Activated T-cell treated with anti-CD3 and anti-CD28 coated beads for 1 hour (primary cell): ENCODE measurements at places on chromosomes 12 and 14.

GRCh38 chr14:24051176-24051788, 527 bp upstream of the CARMIL3 start:
- no peak for DNase-seq

GRCh38 chr14:26187996-26188620, 409.7 kb downstream of the NOVA1 start:
- DNase-seq: no peak

- DNase-seq: no peak
Observed at GRCh38 chr14:50353126-50353525, 41.0 kb downstream of the DMAC2L start.

- DNase-seq: no peak
Observed at GRCh38 chr12:4587108-4587507, 25.1 kb downstream of the DYRK4 start.

DNA sequence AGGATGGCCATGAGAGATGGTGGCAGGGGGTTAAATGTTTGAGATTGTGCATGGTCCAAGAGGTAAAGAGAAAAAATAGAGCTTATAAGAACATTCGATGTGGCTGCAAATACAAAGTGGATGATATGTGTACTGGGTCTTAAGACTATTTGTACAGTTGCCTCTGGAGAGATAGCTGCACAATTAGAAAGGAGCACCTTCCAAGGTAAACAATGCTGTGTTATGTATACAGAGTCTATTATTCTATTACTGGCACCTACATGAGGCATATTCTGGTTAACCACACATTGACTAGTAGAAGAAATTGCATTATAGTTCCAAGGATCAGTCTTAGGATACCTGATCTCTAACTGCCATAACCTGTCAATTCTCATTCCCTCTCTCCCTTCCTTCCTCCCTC, 238.0 kb upstream of the FOXN3 start:
- DNase-seq: no peak

GRCh38 chr12:49808686-49809380, 19.4 kb downstream of the NCKAP5L start:
- no peak for DNase-seq

- DNase-seq: peak; percentile 28
Observed at GRCh38 chr12:124347805-124348658, 53.1 kb downstream of the RFLNA start.

DNA sequence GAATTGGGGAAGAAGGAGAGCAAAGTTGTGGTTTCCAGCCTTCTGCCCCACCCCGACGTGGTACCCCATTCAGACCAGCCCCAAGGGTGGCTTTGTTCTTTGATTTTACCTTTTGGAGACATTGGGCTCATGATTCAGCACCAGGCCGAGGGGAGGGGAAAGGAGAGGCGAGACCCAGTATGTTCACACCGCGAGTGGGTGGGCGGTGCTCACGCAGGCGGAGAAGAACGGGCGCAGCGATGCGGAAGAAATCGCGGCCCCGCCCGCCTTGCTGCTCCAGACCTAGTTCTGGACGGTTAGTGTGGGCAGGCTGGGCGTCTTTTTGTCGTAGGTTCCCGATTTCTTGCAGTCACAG, 963 bp downstream of the ATL1 start:
- peak; percentile 19 for DNase-seq

DNA sequence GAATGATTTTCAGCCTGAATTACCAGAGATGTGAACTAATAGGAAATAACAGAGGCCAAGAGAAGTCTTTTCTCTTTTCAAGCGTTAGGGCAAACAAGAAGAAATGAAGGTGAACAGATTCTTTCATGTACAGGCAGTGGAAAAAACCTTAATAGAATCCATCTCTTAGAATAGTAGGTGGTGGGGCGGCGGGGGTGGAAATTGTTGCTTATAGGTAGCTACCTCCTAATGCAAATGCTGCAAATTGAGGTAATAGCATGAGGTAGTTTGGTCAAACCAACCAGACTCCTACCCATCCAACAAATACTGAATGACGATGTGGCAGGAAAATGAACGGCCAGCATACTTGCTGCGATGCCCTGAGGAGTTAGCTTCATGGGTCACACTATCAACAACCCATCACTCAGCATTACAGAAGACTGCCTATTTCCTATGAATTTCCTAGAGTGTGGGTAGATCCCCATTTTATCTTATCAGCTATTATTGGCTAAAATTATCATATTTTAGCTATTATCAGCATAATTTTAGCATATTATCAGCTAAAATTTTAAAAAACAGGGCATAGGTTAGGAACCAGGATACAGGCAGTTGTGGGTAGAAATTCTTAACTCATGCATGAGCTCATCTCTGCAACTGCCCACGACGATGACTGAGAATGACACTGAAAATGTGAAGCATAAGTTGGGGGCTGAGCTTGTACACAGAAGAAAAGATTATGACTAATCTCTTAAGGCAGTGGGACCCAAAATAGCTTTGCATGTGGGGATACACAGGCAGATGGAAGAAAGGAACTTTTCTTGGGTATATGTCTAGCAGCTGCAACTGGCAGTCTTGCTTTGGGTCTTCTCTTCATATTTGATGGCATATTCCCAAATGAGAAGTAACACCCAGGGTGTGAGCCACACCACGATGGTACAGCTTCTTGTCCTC, 68.7 kb downstream of the NIN start:
- DNase-seq: no peak

DNA sequence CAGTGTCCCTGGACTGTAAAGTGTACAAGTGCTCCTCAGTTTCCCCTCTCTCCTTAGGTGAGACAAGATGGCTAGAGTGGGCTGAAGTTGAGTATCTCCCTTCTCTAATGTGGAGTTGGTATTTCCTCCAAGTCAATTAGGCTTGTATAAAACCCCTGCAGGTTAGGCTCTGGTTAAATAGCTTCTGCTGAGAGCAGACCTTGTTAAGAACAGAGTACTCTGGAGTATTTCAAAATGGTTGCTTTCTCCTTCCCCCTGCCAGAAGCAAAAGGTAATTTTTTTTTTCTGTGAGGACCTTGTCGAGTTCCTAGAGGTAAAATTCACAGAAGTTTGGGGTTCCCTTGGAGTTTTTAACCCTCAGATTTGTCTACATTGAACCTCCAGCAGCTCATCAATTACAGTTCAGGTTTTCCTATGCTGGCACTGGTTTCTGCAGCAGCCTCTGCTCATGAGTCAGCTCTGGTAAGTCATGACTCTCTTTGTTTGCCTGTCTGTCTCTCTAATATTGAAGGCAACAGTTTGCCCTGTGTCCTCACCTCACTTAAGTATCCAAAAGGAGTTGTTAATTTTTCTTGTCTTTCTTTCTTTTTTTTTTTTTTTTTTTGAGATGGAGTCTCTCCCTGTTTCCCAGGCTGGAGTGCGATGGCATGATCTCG, 27.8 kb upstream of the GLIPR1 start:
- DNase-seq: no peak

DNA sequence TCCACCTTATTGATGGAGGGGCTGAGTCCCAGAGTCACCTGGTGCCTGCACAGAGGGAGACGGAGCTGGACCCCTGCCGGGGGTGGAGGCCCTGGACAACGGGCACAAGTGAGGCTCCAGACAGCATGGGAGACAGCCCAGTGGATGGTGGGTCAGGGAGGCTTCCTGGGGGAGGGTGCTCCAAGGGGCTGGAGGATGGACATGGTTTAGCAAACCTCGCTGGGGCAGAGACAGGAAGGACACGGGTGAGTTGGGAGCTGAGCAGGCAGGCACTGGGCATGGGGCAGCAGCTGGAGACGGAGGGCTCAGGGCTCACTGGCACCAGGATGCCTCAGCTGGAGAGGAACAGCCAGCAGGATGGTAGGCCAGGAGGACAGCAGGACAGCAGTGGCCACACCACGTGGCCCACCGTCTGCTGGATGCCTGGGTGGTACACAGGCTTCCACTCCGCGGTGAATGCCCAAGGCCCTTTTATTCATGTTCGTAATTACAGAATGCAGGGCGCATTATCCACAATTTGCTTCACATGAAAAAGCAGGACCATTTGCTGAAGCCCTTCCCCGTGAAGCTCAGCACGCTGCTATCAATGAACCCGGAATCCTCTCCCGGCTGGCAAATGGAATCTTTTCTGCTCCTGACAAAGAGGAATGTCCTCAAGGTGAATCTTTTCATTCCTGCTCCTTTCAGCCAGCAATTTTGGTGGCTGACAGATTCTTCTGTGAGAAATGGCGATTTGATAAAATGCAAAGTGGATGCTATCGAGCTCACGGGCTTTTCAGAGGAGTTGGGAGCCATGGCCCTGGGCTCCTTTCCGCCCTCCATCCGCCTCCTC, 138.1 kb upstream of the C14orf180 start:
- DNase-seq: no peak

DNA sequence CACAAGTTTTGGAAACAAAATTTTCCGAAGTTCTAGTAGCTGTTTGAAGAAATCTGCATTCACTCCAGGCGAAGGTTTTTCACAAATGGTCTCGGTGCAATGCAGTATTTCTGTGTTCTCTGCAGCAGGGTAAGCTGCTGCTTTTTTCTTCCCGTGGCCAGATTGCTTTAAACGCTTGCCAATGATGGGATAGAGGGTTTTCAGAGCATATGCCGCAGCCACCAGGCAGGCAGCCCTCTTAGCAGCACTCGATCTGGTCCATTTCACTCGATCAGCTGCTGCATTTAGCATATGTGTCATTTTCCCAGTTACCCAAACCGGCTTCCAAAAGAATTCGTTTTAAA, 315 bp downstream of the ABCD2 start:
- no peak for DNase-seq

DNA sequence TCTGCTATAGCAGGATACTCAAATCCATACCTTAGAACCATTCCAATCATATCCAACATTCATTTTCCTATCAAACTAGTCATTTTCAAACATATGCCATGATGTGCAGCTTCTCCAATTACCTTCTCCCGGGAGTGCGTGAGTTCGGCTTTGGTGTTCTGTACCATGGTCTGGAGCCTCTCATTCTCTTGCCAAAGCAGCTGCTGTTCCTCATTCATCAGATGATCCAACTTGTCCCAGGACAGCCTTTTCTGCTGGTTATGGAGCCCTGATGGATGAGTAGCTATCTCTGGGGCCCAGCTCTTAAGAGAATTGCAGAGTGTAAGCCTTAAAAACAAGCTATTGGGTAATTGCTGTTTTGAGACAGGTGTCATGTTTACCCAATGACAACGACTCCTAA, 71.1 kb upstream of the SAV1 start:
- no peak for DNase-seq

GRCh38 chr12:88309546-88309945, 167.4 kb downstream of the TMTC3 start:
- no peak for DNase-seq

DNA sequence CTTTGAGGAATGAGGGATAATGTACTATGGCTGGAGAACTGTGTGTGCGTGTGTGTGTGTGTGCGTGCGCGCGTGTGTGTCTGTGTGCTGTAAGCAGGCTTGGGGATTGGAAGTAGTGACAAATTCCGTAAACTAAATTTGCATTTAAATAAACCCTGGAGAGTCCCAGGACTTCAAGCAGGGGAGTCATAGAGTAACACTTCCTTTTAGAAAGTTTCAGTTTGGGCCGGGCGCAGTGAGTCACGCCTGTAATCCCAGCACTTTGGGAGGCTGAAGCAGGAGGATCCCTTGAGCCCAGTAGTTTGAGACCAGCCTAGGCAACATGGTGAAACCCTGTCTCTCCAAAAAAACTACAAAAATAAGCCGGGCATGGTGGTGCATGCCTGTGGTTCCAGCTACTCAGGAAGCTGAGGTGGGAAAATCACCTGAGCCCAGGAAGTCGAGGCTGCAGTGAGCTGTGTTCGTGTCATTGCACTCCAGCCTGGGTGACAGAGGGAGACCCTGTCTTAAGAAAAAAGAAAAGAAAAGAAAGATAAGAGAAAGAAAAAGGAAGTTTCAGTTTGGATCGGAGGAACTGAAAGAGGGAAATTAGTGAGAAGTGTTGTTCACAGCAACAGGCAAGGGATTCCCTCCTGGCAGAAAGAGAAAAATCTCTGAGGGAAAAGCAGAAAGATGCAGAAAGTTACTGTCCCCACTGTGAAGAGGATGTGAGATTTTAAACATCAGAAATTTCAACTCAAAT, 222.7 kb upstream of the SOX5 start:
- no peak for DNase-seq

- no peak for DNase-seq
Observed at GRCh38 chr12:67411562-67411961, 142.4 kb downstream of the CAND1 start.

- DNase-seq: no peak
Observed at GRCh38 chr12:62258941-62259630, 1.1 kb upstream of the USP15 start.

- DNase-seq: no peak
Observed at GRCh38 chr12:111287125-111287900, 81.6 kb downstream of the PHETA1 start.

DNA sequence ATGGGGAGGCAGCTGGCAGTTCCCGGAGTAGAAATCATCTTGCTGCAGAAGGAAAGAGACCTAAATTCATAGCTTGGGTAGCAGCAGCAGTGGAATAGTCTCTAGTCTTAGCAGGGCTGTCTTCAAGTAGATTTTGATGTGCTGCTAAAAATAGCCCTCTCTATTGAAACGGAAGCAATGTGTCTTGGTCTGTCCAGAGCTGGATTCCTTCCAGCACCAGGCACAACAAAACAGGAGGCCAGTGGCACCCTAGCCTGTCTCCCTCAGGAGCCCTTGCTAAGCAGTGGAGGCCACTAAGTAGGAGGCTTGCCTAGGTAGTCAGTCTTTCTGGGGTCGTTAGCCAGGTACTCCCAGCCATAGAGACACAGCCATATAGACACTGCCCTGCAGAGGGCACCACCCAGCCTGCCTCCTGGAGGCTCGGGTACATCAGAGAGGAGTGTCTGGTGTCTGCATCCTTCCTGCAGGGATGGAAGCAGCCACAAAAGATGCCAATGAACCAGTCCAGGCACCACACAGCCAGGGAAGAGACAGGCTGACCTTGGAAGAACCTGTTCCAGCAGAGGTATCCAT, 97.5 kb downstream of the CRACR2A start:
- no peak for DNase-seq

DNA sequence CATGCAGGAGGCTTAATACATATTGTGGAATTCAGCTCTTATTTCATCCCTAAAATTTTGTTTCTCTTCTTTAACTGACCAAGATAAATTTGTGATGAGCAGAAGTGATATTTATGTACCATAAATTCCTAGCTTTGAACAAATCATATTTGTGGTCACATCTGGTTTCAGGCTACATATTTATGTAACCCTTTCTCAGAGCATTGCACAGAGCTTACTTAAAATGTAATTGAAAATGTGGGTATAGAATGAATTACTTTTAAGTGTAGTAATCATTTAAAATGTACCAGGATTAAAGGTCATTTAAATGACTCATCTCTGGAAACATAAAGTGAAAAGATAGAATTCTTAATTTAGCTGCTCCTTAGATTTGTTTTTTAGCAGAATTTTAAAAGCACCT, 129.9 kb upstream of the FRMD6 start:
- no peak for DNase-seq
